ENCODE measurements at places on chromosomes 3 and 15. TPM values are rescaled to one million over a fixed set of nuclear protein-coding genes. Genes with fewer than 3 reads are reported as not detected.

The C15orf62 gene
- not detected for total RNA-seq

The CCR8 gene
- not detected for total RNA-seq

The P2RY1 gene
- total RNA-seq = 0.47 TPM

The SEMA7A gene
- 1.5 TPM for total RNA-seq

The ALPK3 gene
- total RNA-seq = 0.09 TPM

The MCCC1 gene
- 7.0 TPM for total RNA-seq

The ZMYND10 gene
- 1.2 TPM for total RNA-seq

The GOLGA8M gene
- total RNA-seq = not detected

The CP gene
- 7.4 TPM for total RNA-seq

The CHRFAM7A gene
- total RNA-seq = 7.9 TPM

The RTP3 gene
- not detected for total RNA-seq

The NR2F2 gene
- total RNA-seq = 22.0 TPM

The MESP1 gene
- total RNA-seq = 5.5 TPM

The TTLL13 gene
- total RNA-seq = not detected

The ALAS1 gene
- total RNA-seq = 49.8 TPM

The ZPLD1 gene
- not detected for total RNA-seq

The GOLGA8G gene
- total RNA-seq = not detected

The LSAMP gene
- total RNA-seq = 0.62 TPM

The LIPH gene
- total RNA-seq = 5.6 TPM

The NEK11 gene
- total RNA-seq = 4.7 TPM

The OR4F15 gene
- total RNA-seq = not detected

The GOLGA6A gene
- total RNA-seq = 0.09 TPM

The RBMS3 gene
- total RNA-seq = 0.86 TPM

The NANOGP8 gene
- not detected for total RNA-seq

The TMEM45A gene
- 2.6 TPM for total RNA-seq

The RPS27L gene
- 363 TPM for total RNA-seq

Data from A549 treated with GW870086 at 1 μM for 4 hours (cell line).